ENCODE measurements at places on chromosomes 1 and 21. TPM values are rescaled to one million over a fixed set of nuclear protein-coding genes. Genes with fewer than 3 reads are reported as not detected.

The CLEC20A gene
- total RNA-seq, result not detected

The C2CD4D gene
- not detected for total RNA-seq

The PLEKHA6 gene
- 4.9 TPM for total RNA-seq

The PGLYRP4 gene
- not detected for total RNA-seq

The PADI3 gene
- not detected for total RNA-seq

The FABP3 gene
- total RNA-seq, result 24.2 TPM

The GPR153 gene
- 24.3 TPM for total RNA-seq

The KRTAP21-2 gene
- total RNA-seq, result not detected

- H3K4me1 ChIP-seq, result peaks cover 5% of the 10 kb centered on the region
- no peaks in the 10 kb centered on the region for H3K36me3 ChIP-seq
- H3K27ac ChIP-seq, result no peak overlapping the region
- DNase-seq, result no peak
- H3K27me3 ChIP-seq, result no peaks in the 10 kb centered on the region
These were observed 86.2 kb downstream of the TLR5 start for GRCh38 chr1:223056802-223057201.

- H3K4me3 ChIP-seq, result no peak overlapping the region
- no peaks in the 10 kb centered on the region for H3K27me3 ChIP-seq
- no peak for DNase-seq
These were observed 72.5 kb upstream of the VAMP3 start for GRCh38 chr1:7698641-7699040.

DNA sequence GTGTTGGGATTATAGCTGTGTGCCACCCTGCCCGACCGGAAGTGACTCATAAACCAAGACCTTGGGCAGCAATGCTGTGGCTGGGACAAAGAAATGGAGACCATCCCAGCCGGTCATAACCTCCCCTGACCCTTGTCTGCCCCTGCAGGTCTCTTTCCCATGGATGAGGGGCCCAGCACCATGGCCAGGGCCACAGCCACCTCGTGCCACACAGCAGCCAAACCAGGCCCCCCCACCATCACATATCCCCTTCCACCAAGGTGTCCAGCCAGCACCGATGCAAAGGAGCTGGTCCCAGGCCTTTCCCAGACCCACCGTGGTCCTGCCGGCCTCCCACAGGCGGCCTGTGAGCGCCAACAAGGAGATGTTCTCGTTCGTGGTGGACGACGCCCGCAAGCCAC, 42.2 kb downstream of the FHAD1 start:
- no peaks in the 10 kb centered on the region for H3K27me3 ChIP-seq
- DNase-seq, result no peak
- H3K36me3 ChIP-seq, result no peaks in the 10 kb centered on the region
- H3K27ac ChIP-seq, result no peak overlapping the region
- H3K4me3 ChIP-seq, result no peak overlapping the region
- H3K4me1 ChIP-seq, result no peaks in the 10 kb centered on the region

- DNase-seq, result no peak
- no peaks in the 10 kb centered on the region for H3K36me3 ChIP-seq
- no peaks in the 10 kb centered on the region for H3K4me1 ChIP-seq
- H3K4me3 ChIP-seq, result no peak overlapping the region
These were observed 146.6 kb downstream of the SPATA46 start for GRCh38 chr1:162230096-162230495.

GRCh38 chr21:42733037-42733627, 79.7 kb downstream of the PDE9A start:
- H3K27me3 ChIP-seq, result no peaks in the 10 kb centered on the region
- H3K27ac ChIP-seq, result no peak overlapping the region
- H3K36me3 ChIP-seq, result no peaks in the 10 kb centered on the region
- no peak overlapping the region for H3K4me3 ChIP-seq

- no peak overlapping the region for H3K27ac ChIP-seq
- no peak overlapping the region for H3K4me3 ChIP-seq
- no peaks in the 10 kb centered on the region for H3K27me3 ChIP-seq
- DNase-seq, result no peak
- no peaks in the 10 kb centered on the region for H3K36me3 ChIP-seq
These were observed 12.4 kb downstream of the FBXO2 start for GRCh38 chr1:11641776-11642305.

DNA sequence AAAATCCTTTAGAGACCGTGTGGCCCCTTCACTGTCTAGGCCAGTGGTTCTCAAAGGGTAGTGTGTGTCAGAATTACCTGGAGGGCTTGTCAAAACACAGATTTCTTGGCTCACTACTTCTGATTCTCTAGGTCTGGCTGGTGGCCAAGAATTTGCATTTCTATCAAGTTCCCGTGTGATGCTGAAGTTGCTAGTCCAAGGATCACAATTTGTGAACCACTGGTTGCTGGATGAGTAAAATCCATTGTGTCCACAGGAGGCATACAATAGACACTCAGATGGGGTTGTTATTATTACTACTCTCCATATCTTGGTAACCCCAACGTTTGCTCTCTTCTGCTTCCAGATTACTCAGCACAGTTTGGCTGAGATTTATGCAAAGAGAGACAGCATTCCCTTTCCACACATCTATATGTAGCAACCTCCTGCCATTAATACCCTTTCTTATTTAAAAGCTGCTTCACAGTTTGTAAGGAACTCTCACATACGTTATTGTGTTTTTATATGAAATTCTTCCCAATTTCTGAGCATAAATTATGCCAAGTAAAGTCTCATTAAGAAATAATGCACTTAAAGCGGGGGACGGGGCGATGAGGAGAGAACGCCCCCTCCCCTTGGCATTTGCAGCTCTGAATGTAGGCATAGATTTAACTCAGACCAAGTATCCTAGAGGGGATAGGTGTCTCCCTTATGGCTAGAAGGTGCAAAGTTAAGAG, 720 bp upstream of the TMCC2 start:
- H3K4me3 ChIP-seq, result peak overlapping the region; percentile 86
- no peaks in the 10 kb centered on the region for H3K36me3 ChIP-seq
- peak; percentile 52 for DNase-seq
- no peaks in the 10 kb centered on the region for H3K27me3 ChIP-seq

GRCh38 chr1:10280439-10281350, 70.3 kb downstream of the KIF1B start:
- H3K36me3 ChIP-seq, result peaks cover 55% of the 10 kb centered on the region
- no peak overlapping the region for H3K4me3 ChIP-seq
- no peaks in the 10 kb centered on the region for H3K27me3 ChIP-seq
- H3K4me1 ChIP-seq, result peaks cover 2% of the 10 kb centered on the region
- H3K27ac ChIP-seq, result peak overlapping the region; percentile 14
- DNase-seq, result no peak

DNA sequence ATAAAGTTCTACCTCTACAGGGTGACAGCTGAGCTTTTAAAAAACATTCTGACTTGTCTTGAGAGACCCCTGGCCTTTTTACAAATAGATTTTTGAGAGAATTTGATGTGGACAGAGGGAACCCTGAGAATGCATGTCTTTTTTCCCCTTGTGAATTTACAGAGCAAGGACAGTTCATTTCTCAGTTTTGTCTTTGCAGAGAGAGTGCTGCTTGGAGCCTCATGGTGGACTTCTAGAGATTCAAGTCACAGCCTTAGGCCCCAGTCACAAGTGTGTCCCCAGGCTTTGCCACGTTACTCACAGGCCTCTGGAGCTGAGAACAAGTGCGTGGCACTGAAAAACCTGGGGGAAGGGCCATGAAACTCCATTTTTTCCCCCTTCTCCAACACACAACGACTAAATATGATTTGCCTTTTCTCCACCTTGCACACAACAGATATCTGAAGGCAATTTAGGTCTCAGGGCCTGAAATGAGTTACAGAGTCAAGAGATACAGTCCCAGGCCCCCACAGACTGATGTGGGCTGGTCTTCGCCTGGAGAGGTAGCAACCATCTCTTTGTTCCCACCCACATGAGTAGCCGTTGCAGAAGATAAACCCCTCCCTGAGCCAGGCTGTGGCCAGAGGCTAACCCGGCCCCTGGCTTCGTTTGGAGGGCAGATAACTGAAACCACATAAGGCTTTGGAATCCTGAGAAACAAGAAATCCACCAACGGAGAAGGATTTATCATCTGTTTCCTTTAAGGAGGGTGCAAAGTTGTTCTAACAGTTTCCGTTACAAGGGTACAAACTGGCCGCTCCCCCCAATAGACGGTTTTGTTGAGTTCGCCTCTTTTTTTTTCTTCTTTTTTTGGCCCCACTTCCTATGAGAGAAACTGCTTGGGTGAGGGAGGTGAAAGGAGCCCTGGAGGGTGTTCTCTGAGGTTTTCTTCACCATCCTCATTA, 1.0 kb upstream of the PIGV start:
- DNase-seq, result peak; percentile 85
- no peaks in the 10 kb centered on the region for H3K36me3 ChIP-seq
- peak overlapping the region; percentile 99 for H3K27ac ChIP-seq
- H3K27me3 ChIP-seq, result no peaks in the 10 kb centered on the region
- H3K4me3 ChIP-seq, result peak overlapping the region; percentile 60

GRCh38 chr1:44941424-44942324, 44.7 kb downstream of the EIF2B3 start:
- H3K36me3 ChIP-seq, result peaks cover 7% of the 10 kb centered on the region
- H3K27me3 ChIP-seq, result no peaks in the 10 kb centered on the region
- peaks cover 21% of the 10 kb centered on the region for H3K4me1 ChIP-seq
- DNase-seq, result no peak

GRCh38 chr1:54453022-54453421, 46.8 kb upstream of the SSBP3 start:
- no peaks in the 10 kb centered on the region for H3K4me1 ChIP-seq
- H3K36me3 ChIP-seq, result no peaks in the 10 kb centered on the region
- DNase-seq, result no peak
- H3K4me3 ChIP-seq, result no peak overlapping the region

GRCh38 chr21:34004974-34005373, 68.4 kb upstream of the MRPS6 start:
- H3K36me3 ChIP-seq, result no peaks in the 10 kb centered on the region
- peak overlapping the region; percentile 86 for H3K27ac ChIP-seq
- DNase-seq, result peak; percentile 77
- H3K4me1 ChIP-seq, result peaks cover 13% of the 10 kb centered on the region
- no peak overlapping the region for H3K4me3 ChIP-seq

DNA sequence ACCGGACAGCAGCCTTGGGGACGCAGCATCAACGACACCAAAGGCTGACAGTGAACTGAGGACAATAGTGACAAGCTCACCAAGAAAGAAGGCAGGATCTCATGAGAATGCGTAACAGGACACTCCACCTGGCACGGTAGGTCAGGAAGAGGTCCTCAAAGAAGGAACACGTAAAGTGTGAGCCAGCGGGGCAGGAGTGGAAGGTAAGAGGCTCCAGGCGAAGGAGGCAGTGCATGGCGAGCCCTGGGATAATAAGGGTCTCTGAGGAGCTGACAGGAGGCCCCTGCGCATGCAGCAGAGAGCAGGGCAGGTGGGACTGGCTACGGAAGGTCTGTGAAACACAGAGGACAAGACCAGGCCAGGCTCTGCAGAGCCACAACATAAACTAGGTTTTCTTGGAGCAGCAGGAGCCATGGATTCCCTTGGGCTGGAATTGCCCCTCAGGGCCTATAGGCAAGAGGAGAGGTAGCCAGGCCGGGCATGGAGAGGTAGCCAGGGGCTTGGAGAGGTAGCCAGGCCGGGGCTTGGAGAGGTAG, 8.2 kb downstream of the LSS start:
- peaks cover 40% of the 10 kb centered on the region for H3K36me3 ChIP-seq
- H3K4me3 ChIP-seq, result no peak overlapping the region
- DNase-seq, result no peak
- no peaks in the 10 kb centered on the region for H3K27me3 ChIP-seq

- DNase-seq, result peak; percentile 96
- H3K4me3 ChIP-seq, result no peak overlapping the region
- H3K4me1 ChIP-seq, result peaks cover 45% of the 10 kb centered on the region
- no peaks in the 10 kb centered on the region for H3K36me3 ChIP-seq
These were observed 37.3 kb upstream of the COL6A2 start for GRCh38 chr21:46060596-46061061.

DNA sequence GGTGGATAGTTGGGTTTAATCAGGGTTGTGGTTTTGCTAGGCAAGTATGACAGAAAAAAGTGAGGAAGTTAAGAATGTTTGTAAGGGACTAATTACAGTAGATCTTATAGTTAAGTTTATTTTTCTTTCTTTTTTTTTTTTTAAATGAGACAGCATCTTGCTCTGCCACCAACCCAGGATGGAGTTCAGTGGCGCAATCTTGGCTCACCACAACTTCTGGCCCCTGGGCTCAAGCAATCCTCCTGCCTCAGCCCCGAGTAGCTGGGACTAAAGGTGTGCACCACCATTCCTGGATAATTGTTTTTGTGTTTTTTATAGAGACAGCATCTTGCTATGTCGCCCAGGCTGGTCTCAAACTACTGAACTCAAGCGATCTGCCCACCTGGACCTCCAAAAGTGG, 41.7 kb downstream of the EYA3 start:
- H3K27ac ChIP-seq, result no peak overlapping the region
- H3K4me3 ChIP-seq, result no peak overlapping the region
- H3K27me3 ChIP-seq, result no peaks in the 10 kb centered on the region
- H3K36me3 ChIP-seq, result peaks cover 11% of the 10 kb centered on the region

DNA sequence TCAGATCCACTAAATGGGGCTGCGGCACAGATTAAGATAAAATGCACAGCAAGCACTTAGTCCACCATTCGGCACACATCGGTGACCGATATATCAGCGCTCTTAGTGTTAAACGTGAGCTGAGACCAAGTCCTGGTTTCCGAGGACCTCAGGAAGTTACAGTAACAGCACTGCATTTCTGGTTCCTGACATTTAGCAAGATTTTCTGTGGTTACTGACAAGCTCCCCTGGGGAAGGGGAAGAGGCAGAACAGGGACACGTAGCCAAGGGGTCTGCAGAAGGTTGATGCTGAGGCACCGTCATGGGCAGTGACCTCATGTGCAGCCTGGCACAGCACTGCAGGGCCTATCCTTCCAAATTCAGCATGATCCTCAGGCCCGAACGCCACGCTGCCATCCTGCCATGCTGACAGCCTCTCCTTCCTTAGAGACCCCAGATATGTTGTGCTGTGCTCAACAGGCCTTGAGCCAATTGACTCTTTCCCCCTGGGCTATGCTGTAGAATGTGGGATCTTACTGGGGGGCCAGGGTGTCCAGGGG, 13.4 kb upstream of the PEF1 start:
- no peak overlapping the region for H3K4me3 ChIP-seq
- H3K27ac ChIP-seq, result no peak overlapping the region
- no peak for DNase-seq
- no peaks in the 10 kb centered on the region for H3K27me3 ChIP-seq
- no peaks in the 10 kb centered on the region for H3K4me1 ChIP-seq
- peaks cover 63% of the 10 kb centered on the region for H3K36me3 ChIP-seq

DNA sequence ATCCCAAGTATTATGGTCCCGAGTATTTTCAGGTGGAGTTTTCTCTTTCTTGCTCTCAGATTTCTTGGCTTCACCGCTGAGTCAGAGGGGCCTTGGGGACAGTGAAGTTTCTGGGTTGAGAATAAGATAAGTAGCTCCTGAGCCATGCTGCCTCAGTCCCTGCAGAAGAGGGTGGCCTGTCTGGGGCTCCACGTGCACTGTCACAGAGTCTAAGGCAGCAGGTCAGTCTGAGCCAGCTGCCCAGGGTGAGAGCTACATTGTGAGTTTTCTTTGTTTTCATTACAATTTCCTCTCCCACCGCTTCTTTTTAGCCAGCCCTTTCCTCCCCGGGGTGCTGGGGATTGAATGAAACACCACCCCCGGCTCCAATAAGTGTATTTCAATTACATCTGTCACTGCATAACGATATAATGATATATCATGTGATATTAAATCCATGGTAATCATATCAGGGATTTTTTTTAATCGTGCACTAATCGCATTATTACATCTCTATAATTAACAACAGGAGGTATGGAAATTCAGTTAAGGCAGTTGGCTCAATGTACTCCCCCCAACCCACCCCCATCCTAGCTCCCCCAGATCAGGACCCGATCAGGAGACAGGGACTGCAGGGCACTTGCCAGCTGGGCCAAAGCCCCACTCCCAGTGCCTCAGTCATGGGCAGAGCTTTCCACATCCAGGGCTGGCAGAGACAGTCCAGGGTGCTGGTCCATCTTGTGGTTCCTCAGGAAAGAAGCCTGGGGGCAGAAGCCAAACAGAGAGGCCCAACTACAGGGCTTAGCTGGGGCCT, 43.7 kb downstream of the DMAP1 start:
- H3K27ac ChIP-seq, result no peak overlapping the region
- no peaks in the 10 kb centered on the region for H3K4me1 ChIP-seq
- H3K36me3 ChIP-seq, result peaks cover 10% of the 10 kb centered on the region

Measured in ascending aorta (tissue), 2 donors.